ENCODE measurements at places on chromosomes 16 and 17.

DNA sequence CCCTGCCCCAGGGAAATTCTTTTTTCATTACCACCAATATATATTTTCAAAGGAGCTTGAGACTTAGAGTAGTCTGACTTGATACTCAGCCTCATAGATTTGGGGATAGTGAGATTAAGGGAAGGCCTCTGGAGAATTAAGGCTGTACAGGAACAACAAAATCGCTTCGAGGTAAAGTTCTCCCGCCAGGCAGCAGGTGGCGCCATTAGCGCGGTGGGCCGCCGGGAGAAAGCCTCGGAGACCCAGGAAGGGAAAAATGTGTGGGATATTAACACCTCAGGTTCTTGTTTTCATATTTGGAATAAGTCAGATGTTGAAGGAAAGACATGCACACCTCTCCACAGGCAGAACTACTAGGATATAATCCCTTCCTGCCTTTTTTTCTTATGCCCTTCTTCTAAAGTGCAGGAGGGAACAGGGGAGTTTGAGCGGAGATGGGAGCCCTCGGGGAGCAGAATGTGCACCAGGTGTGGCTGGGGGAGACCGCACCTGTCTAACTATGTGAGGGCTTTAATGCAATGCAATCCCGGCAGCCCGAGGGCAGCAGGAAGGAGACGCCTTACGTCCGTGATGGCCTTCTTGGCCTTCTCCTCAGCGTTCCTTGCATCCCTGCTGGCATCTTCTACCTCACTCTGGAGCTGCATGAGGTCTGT is 25.9 kb downstream of the MYH3 start:
- DNase-seq = no peak

DNA sequence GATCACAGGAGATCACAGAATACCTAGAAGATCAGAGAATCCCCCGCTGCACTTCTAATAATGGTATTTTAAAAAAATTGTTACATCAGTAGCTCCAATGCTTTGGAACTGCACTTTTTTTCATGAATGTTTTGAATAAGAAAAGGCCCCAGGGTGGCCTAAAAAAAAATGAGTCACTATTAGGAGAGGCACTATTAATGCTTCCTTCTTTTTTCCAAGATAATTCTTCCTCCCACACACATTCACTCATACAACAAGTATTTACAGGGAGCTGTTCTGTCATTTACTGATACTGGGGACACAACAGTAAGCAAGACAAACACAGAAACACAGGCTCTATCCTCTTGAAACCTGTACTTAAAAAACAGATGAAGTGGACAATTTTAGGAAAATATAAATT is 675 bp upstream of the PDZD9 start:
- DNase-seq = no peak

- DNase-seq = no peak
Measured at GRCh38 chr17:75406222-75406615, 741 bp upstream of the GRB2 start.

DNA sequence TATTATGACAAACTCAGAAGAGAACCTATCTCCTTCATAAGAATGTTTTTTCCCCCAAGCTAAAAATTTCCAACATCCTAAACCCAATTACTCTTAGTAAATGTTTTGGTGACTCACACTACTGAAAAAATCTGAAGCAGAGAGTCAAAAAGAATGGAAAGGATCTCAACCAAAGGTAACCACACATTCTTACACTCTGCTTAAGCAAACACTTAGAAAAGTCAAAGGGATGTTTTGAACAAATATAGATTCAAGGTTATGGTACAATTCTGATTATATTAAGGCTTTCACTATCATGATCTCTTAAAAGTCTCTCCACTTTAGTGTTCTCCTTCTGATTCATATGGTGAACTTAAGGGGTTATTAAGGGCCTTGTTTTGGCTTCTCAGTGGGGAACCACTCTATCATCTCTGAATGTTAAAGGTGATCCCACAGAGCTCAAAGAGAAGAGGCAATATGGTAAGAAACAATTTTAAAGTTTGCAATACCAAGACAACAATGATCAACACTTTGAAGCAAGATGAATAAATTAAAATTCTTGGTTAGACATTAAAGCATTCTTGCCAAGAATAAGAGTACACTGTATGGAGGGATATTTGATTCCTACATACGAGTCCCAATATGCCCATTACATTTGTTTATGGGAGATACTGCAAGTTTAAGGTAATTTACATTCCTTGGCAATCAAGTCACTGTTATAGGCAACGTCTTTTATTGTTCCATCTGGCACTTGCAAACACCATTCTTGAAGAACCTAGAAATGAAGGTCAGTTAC is 69.2 kb downstream of the CDC27 start:
- DNase-seq = no peak

DNA sequence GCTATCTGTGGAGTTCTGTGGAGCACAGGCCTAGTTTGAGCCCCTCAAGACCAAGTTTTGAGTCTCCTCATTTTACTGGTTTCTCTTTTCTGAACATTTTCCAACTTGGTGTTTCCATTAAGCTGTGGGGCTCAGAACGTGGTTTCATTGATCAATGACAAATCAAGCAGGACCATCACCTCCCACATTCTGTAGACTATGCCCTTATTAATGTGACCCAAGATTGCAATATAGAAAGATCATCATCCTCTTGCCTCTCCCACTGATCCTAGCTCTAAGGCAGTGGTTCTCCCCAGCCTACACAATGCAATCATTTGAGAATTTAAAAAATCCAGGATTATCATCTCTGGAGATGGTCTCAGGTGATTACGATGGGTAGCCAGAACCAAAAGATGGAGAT is 15.8 kb upstream of the OSGIN1 start:
- no peak for DNase-seq

DNA sequence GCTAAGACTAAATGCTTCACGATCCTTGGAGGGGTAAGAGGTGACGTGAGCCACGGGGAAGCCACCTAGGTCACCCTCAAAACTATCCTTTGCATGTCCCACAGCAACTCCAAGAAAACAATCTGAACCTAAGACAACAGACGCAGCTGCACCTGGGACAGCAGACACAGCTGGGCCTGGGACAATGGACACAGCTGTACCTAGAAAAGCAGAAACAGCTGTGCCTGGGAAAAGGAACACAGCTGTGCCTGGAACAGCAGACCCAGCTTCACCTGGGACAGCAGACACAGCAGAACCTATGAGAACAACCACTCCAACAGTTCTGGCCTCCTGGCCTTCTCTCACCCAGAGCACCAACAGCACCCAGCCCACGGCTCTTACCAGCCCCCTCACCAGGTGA is 11.7 kb upstream of the CD300LD start:
- DNase-seq = no peak

- no peak for DNase-seq
Measured at GRCh38 chr16:27347930-27348685, 34.3 kb downstream of the IL4R start.

GRCh38 chr17:7410634-7411426 is 3.2 kb downstream of the NLGN2 start:
- DNase-seq = no peak

GRCh38 chr17:28256370-28256769 is 62.6 kb upstream of the TMEM97 start:
- DNase-seq = no peak

- DNase-seq = no peak
Measured at GRCh38 chr17:39551879-39552278, 55.8 kb downstream of the NEUROD2 start.

DNA sequence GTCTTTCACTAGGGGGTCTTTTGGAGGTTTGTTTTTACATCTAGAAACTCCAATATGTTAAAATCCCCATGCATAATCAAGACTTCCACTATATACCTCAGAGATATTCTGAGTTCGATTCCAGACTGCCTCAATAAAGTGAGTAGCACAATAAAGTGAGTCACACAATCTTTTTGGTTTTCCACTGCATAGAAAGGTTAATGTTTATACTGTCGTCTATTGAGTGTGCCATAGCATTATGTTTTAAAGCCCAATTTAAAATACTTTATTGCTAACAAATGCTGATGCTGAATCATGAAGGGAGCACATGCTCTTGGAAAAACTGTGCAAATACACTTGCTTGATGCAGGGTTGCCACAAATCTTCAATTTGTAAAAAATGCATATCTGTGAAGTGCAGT is 227.5 kb upstream of the ZFHX3 start:
- DNase-seq = no peak

- DNase-seq = no peak
Measured at GRCh38 chr16:54211203-54211602, 75.4 kb downstream of the IRX3 start.

- no peak for DNase-seq
Measured at GRCh38 chr16:54373534-54374520, 87.2 kb upstream of the IRX3 start.

- DNase-seq = no peak
Measured at GRCh38 chr17:64781014-64781756, 119.1 kb upstream of the SMURF2 start.

GRCh38 chr16:65336160-65336559 is 214.3 kb upstream of the CDH11 start:
- DNase-seq = no peak

- no peak for DNase-seq
Measured at GRCh38 chr17:57636985-57637665, 108.0 kb downstream of the CCDC182 start.

GRCh38 chr17:61371179-61371578 is 28.5 kb upstream of the TBX2 start:
- DNase-seq = no peak

DNA sequence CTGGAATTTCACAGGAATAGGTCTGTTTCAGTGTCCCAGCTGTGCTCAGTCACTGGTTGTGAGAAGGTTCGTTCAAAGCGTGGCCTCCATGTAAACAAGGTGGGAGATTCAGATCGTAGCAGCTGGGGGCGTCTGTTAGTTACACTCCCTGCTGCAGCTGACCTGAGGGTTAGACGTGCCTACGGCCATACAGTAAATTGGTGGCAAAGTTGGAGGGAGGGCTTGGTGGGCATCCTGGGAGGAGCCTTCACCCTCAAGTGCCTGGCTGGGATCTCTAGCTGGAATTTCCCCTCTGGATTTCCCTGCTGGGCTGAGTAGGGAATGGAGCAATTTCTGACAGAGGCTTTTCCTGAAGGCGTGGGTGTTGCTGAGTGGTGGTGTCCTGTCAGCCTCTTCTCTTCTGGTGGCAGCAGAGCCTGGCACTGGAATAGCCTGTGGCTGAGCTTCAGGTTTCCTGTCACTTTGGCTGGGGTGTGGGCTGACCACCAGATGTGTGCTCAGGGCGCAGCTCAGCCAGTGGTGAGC is 6.4 kb downstream of the FCSK start:
- DNase-seq = no peak

DNA sequence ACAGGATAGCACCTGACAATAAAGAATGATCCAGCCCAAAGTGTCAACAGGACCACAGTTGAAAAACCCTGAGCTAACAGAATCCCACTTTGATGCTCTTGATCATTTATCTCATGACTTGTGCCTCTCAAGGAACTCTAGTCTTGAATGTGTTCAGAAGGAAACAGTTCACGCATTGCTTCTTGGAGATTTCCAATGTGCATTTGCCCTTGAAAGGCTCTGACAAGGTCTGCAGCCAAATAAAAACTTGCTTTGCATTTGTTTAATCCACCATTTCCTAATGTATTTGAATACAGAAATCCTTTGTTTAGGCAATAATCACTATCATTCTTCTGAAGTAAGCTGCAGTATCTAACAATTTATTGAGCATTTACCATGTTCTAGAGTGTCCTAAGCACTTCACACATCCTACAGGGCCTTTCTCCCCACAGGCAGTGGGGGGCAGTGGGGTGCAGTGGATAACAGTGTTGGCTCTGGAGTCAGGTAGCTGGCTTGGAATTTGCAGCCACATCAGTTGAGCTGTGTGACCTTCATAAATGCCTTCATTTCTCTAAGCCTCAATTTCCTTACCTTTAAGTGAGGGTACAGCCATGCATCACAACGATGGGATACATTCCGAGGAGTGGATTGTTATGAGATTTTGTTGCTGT is 239.7 kb downstream of the XYLT1 start:
- no peak for DNase-seq

- no peak for DNase-seq
Measured at GRCh38 chr17:2184993-2185931, 118.3 kb downstream of the SMG6 start.
